Adrenal gland (tissue), 19 donors: ENCODE measurements at places on chromosomes 11 and 22.

DNA sequence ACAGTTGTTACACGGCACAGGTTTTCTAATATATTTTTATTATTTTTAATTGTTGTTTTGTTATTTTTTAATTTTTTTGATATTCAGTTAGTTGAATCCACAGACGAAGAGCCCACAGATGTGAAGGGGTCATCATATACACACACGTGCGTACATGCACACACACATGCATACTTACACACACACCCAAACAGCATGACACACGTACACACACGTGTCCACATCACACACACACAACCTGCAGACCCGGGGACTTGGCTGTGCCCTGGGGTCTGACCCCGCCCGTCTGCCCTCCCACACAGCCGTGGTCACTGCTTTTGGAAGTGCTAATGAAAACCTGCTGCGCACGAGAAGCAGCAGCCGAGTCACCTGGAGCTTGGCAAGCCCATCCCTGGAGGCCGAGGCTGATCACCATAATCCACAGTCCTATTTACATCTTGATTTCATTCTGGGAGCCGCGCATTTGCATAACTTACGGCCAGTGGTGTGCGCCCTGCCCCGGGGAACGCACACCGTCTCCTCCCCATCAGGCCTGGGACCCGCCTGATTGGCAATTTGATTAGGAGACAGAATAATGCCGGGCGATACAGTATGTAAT, 110.3 kb downstream of the BRD1 start:
- DNase-seq = no peak

GRCh38 chr11:65718964-65719492, 1.6 kb downstream of the RNASEH2C start:
- DNase-seq = peak; percentile 89

GRCh38 chr11:72037554-72038311, 39.0 kb downstream of the IL18BP start:
- DNase-seq = peak; percentile 51

DNA sequence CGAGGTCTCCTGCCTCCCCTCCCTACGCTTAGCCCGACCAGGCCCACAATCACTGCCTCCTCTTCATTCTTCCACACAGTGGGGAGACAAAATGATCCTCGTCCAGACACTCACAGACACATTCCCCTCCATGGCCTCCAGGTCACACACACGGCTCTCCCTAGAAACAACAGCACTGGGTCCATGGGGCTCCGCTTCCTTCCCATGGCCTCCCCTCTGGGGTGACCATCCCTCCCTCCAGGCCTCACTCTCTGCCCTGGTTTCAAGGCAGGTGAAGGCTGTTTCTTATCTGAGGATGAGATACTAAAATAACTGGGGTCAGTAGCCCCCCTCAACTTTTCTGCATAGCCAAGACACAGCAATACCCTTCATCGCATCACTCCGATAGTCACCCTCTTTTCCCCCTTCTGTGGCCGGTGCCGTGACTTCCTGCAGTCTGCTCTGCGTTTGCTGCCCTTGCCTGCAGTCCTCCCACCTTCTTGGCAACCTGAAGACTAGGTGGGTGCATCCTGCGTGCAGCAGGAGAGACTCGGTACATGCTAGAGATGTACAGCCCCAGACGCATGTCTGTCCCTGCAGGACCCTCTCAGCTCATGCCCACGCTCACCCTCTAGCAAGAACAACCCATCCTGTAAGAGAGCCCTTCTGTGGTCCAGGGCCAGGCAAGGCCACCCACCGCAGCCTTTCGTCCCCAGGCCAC, 55.8 kb downstream of the CD6 start:
- DNase-seq = no peak

DNA sequence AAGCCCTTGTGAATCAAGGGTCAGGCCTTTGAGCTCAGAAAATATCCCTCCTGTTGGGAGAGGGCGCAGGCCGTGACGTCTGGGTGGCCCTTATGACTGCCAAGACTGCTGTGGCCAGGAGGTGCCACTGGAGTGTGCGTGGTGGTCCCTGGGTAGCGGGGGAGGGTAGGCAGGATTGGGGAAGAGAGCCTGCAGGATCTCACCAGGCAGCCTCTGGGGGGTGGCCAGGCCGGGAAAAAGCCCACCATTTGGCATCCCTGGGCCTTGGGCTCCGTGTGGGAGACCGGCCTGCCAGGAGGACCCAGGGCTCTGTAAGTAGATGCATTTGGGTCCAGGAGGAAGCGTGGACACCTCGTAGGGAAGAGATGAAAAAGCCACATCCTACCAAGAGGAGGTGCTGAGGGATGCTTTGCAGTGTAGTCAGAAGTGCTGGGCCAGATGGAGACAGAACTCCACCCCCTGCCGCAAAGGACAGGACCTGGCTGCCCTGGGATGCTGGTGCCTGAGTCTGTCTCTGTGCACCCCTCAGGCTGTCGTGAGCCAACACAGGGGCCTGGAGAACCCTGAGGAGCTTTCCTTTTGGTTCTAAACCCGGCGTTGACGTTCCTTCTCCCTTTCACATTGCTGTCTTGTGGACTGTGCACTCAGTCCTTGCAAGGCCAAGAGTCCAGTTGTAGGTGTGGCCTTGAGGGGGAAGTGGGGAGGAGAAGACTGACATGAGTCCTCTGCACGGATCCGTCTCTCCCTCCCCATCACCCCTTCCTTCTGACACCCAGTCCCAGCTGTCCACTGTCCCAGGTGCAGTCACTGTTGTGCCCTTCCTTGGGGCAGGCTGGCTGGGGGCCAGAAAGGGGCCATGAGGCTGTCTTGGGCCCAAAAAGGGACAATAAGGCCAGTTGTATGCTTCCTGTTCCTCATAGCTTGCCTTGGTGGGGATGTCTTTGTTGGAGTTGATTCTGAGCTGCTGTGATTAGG, 12.7 kb upstream of the MIEF1 start:
- no peak for DNase-seq

DNA sequence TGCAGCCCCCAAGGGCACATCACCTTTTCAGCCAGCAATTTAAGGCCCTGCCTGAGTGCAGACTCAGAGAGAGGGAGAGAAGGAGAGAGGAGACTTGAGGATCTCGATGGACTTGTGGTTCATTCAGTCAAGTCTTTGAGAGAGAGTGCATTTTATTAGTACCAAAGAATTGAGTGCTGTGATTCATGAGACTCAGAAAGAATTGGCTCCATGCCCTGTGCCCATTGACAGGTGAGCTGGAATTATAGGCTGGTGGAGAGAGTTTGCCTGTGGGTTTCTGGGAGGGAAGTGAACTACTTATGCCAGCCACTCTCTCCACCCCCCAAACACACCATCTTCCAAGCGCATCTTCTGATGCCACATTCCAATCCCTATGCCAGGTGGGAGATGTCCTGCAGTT, 236.8 kb downstream of the MN1 start:
- no peak for DNase-seq

DNA sequence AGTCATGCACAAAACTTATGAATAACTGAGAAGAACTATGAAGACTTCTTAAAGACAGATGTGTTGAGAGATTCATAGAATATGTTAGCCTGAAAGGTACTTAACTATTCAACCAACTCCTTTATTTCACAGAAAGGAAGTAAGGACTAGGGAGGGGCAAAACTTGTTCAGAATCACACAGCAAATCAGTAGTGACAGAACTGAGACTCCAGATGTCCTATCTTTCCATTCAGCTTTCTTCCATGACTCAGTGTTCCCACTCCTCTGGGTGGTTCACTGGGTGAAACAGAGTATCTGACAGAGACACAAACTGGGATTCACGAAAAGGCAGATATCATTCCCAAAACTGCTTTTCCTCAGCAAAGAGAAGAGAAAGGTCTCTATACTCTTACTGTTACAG, 1053.3 kb downstream of the DLG2 start:
- DNase-seq = no peak
